ENCODE measurements at places on chromosomes 3 and 15.

- no peak for DNase-seq
Observed at GRCh38 chr3:154168998-154169795, 48.0 kb downstream of the ARHGEF26 start.

DNA sequence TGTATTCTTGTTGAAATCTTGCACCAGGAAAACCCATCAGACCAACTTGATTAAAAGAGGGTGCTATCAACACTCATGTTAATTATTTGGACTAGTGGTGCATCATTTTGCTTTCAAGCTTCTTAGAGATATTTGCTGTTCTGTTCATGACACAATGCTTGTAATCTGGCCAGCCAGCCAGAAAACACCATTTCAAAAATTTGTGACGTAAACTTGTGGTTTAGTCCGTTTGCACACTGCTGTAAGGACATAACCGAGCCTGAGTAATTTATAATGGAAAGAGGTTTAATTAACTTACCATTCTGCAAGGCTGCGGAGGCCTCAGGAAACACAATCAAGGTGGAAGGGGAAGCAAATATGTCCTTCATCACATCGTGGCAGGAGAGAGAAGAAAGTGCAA is 374.3 kb upstream of the TGFBR2 start:
- DNase-seq = no peak

- DNase-seq = no peak
Observed at GRCh38 chr3:169574531-169574930, 89.0 kb downstream of the MECOM start.

DNA sequence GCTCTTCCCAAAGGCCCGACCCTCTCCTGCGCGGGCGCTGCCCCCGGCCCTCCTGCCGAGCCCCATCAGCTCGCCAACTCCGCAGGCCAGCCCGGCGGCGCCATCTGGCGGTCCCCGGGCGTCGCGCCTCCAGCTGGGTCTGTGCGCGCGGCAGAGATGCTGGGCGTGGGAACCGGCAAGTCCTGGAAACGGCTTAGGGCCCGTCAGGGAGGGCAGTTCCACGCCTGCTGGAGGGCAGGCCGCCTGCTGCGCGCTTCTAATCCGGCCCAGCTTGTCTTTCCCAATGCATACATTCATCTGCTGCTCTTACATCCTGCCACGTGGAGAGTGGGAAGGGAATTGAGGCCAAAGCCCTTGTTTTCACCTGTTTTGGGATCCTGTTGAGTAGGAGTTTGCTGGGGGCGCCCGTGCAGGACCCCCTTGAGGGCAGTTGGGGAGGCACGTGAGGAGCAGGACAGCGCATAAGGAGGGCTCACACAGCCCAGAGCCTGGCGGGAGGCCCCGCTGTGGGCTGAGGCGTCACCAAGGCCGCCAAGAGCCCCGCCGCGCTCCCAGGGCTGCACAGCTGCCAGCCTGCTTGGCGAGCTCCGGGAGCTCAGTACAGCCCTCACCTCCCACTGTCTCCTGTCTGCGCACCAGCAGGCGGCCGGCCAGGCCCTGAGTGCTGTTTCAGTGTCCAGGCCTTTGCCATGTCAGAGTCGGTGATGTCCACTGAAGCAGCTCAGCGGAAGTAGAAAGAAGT is 165.6 kb downstream of the NSMCE3 start:
- DNase-seq = peak; percentile 52

DNA sequence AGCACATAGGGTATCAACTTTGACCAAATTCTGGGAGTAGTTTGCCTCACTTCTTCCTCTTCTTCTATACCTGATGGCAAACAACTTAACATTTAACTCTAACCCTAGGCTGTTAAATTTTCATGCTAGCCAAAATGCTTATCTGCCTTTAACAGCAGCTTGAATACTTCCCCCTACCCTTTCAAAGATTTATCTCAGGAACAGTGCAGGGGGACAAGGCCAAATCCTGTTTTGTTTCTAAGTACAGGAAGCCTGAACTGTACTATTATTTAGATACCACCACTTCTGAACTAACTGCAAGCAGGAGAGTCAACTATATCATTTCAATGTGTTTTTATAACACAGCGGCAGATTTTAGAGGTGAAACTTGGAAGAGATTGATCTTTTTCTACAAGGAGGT is 104.0 kb upstream of the CNTN6 start:
- DNase-seq = no peak

- no peak for DNase-seq
Observed at GRCh38 chr3:14485981-14486380, 54.2 kb downstream of the GRIP2 start.

GRCh38 chr3:41120460-41120859 is 78.8 kb upstream of the CTNNB1 start:
- DNase-seq = no peak

DNA sequence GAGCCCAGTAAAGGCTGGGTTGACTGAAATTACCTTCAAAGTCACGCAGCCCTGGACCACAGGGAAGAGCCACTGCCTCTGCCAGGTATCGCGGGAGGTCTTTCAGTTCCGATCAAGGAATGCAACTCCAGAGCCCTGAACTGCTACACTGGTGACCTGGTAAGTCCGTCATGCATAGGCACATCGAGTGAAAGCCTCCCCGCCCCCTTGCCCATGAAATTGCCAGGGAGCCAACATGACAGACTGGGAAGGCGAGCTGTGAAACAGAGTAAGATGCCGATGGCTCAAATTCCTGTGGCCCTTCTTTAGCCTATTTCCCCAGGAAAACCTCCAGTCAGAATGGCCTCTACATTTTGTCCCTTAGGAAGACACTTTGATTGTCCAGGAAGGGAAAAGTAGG is 2.3 kb upstream of the GP5 start:
- DNase-seq = no peak

- no peak for DNase-seq
Observed at GRCh38 chr3:18580268-18580667, 155.1 kb upstream of the SATB1 start.

DNA sequence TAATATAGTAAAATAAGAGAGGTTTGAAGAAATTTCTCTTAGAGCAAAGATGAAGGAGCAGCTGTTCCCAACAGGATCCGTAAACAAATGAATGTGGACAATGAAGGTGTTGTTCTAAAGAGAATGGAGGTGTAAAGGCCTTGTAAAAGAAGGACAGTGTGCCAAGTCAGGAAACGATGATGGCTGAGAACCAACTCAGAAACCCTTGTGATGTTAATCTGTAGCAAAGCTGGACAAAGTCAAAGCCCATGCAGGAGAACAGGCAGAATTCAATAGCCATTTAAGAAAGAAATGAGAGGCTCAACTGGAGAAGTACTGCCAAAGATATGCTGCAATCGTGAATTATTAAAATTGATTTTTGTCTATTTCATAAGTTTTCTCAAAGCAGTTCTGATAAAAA is 192.2 kb downstream of the MBNL1 start:
- no peak for DNase-seq

GRCh38 chr3:160141485-160142185 is 83.6 kb upstream of the C3orf80 start:
- DNase-seq = no peak

GRCh38 chr3:104556372-104557078 is 810.2 kb upstream of the ALCAM start:
- DNase-seq = no peak

DNA sequence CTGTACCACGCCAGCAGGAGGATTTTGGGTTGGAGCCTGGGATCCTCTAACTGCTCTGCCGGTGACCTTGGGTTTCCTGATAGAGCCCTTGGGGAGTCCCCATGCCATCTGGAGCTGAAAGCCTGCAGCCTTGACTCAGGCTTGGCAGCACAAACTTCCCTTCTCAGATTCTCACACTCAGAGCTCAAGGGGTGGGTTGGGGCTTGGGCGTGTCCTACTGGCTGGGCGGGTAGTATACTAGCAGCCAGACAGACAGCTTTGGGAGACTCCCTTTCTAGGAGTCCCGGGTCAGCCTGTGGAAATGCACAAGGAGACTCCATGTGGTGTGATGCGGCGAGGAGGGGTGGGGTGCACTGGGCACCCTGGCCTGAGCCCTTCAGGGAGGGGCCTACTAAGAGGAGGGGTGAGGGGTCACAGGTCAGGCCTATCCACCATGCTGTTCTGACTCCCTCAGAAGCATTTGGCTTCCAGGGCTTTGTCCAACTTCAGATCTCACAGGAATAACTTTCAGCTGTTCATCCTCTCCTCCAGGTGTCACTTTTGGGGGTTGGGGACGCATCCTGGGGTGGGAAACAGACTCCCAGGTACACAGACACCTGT is 21.6 kb upstream of the PLXNA1 start:
- DNase-seq = no peak

DNA sequence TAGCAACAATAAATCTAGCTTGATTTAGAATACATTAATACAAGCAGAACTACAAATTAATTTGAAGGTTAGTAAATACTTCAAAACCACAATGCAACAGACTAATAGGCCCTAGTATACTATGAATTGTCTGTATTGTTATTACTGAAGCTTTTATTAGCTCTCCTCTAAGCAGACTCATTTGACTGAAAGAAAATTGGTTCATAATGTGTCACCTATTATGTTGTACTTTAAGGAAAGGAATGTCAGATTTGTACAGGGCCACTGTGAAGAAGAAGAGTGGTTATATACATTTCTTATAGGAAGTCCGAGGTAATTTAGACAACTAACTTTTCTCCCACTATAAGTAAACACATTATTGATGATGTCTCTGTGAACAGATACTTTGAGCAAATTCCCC is 954.5 kb downstream of the ZPLD1 start:
- DNase-seq = no peak

DNA sequence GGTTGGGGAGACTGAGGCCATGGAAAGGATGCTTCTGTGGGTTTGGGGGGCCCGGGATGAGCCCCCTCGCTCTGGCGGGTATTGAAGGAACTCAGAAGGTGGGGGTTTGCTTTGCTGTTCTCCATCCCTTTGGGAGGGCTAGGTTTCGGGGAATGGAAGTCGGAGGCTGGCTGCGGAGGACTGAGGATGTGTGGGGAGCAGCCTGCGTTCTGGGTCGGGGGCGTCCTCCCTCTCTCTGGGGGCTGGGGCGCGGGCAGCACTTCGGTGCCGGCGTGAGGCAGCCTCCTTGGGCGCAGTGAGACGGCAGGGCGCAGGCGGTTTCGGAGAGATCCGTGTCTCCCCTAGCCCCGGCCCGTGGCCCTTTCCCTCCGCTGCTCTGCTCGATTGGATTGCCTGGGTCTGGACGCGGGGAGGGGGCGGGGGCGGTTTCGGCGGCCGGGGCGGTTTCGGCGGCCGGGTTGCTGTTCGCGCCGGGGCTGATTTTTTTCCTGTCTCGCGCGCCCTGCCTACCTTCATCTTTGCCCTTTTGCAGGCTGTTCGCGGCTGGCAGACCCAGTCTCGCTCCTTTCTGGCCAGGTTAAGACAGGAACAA is 1.4 kb downstream of the PTPRG start:
- no peak for DNase-seq

DNA sequence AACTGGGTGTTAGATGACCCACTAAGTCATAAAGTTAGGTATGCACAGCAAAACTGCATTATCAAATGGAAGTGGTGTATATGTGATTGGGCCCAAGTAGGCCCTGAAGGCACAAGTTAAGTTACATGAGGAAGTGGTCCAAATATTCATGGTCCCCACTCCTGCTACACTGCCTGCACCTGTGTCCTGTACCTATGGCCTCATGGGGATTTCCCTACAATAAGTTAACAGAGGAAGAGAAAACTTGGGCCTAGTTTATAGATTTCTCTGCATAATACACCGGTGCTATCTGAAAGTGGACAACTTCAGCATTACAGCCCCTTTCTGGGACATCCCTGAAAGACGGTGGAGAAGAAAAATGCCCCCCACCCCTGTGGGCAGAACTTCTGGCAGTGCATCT is 41.5 kb downstream of the STRIT1 start:
- no peak for DNase-seq

DNA sequence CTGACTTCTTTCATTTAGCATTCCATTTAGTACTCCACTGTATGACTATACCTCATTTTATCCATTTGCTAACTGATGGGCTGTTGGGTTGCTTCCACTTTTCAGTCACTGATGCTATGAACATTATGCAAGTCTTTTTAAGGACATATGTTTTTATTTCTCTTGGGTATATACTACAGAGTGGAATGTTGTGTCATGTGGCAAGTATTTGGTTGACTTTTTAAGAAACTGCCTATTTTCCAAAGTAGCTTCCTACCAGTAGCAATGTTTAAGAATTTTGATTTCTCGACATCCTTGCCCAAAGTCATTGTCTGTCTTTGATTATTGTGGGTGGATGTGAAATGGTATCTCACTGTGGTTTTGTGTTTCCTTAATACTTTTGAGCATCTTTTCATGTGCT is 110.1 kb upstream of the TPM1 start:
- DNase-seq = no peak

- DNase-seq = no peak
Observed at GRCh38 chr3:154766765-154767503, 313.2 kb upstream of the MME start.

GRCh38 chr3:14133876-14134275 is 9.0 kb downstream of the TMEM43 start:
- DNase-seq = no peak

DNA sequence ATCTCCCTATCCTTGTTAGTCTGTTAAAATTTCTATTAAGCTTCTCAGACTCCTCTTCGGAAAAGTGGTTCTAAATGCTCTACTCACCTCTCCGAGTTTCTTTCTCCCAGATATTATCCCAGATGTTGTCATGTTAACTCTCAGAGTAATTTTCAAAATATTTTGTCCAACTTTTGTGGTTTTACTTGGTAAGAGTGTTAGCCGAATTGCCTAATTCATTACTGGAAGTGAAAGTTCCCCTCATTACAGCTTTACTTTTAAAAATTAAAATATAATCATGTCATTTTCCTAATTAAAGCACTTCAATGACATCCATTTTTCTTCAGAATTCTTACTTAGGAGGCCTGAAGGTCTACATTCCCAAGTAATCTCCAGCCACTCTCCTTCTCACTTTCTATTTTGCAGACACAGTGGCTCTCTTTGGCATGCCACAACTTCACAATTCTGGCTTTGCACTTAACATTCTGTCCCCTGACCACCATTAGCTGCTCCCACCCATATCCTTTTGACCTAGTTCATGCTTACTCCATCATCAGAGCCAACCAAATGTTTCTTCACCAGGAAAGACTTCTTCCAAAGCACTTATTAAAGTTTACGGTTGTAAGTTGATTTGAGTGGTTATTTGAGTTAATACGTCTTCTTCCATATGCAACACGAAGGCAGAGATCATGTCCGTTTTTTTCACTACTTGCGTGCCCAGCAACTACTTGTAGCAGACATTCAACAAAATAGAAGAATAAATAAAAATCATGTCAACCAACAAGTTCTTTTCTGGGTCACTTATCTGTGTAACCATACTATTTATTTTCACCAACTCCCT is 10.2 kb upstream of the TIPARP start:
- peak; percentile 29 for DNase-seq
